ENCODE measurements at places on chromosomes 11 and 22. TPM values are rescaled to one million over a fixed set of nuclear protein-coding genes. Genes with fewer than 3 reads are reported as not detected.

DNA sequence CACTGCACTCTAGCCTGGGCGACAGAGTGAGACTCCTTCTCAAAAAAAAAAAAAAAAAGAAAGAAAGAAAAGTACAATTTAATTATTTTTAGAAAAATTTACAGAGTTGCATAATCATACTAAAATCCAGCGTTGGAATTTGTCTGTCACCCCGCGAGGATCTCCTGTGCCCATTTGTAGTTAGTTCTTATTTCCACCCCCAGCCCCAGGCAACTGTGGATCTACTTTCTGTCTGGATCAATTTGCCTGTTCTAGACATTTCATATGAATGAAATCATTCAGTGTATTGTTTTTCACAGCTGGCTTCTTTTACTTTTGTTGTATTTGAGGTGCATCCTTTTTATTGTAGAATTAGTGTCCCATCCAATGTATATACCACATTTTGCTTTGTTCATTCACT, 102.6 kb upstream of the RASSF10 start:
- DNase-seq, result no peak

GRCh38 chr11:15613789-15614188, 499.1 kb downstream of the INSC start:
- no peak for DNase-seq

GRCh38 chr11:19738124-19738523, 25.5 kb downstream of the NAV2 start:
- no peak for DNase-seq

- DNase-seq, result no peak
Measured at GRCh38 chr22:32218470-32218869, 13.6 kb upstream of the RFPL2 start.

DNA sequence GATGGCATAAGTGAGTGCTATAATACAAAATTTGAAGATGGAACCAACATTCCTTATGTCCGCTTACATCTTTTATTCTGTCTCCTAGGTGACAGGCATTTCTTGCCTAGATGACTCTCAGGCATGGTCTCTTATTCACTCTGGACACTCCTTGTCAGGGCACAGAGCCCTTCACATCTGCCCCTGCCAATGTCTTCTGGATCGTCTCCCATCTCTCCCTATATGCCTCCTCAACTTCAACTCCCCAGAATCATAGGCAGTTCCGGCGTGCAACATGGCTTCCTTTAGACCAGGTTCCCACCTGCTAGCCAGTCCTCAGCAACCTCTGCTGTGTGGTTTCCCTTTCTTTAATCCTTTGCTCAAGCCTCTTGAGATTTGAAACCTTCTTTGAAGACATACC, 300.9 kb downstream of the TENM4 start:
- DNase-seq, result no peak

GRCh38 chr11:37812281-37812880, 1214.3 kb upstream of the RAG2 start:
- no peak for DNase-seq

DNA sequence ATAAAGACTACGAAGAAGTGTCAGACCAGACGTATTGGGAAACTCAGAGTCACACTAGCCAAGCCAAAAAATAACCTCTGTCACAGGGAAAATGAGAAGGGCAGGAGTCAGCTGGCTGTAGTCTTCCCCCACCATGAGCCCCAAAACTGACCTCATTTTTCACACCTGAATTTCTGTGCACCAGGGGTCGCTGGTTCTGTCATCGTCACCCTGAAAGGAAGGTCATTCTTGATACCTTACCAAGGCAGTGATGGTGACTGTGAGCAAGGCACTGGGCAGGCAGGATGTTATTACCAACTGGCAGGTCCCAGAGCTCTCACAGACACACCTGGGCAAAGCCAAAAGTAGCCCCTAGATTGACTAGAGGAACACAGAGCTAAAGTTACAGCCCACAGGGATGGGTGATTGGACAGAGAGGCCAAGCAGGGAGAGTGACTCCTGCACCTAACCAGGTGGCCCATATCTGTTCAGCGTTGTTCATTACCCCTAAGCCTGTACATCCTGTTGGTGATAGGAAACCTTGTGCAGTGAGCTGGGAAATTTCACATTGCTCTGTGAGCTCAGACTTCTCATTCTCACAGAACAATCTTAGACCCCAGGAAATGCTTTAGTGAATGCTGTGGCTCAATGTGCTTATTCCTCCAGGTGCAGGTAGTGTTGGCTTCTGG, 32.3 kb upstream of the OR56A1 start:
- no peak for DNase-seq

DNA sequence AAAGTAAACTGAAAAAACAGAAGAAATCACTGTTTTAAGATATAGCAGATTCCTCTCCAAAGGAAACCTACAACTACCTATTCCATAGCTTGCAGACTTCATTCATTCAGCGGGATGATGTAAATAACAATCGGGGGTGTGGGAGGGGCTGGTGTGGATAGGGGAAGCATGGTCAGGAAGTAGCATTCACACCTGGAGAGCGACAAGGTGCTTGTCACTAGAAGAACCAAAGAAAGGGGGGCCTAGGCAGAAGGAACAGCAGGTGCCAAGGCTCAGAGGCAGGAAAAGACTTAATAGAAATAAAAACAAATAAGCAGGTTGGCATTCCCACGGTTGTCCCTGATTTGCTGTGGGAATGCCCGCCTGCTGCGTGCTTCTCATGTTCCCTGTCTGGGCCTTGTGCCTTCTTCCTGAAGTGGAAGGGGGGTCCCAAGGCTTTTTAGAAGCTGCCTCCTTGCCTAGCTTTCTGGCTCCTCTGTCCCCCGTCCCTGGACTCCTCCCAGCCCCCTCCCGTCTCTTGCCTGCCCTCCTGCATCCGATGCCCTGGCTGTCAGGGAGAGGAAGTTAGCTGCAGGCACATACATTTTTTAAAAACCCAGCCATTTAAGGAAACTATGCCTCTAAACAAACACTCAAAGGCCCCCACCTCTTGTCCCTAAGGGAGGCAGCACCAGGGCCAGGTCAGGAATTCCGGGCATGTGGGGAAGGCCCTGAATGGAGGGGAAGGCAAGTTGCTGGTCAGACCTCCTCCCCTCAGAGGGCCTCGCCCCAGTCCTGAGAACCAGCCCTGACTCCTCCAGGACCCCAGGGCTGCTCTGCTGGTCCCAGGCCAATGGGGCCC, 54.7 kb upstream of the PRDM11 start:
- no peak for DNase-seq

- DNase-seq, result no peak
Measured at GRCh38 chr22:20508815-20509271, 1.4 kb downstream of the MED15 start.

- DNase-seq, result no peak
Measured at GRCh38 chr22:33906475-33906874, 13.8 kb downstream of the LARGE1 start.

DNA sequence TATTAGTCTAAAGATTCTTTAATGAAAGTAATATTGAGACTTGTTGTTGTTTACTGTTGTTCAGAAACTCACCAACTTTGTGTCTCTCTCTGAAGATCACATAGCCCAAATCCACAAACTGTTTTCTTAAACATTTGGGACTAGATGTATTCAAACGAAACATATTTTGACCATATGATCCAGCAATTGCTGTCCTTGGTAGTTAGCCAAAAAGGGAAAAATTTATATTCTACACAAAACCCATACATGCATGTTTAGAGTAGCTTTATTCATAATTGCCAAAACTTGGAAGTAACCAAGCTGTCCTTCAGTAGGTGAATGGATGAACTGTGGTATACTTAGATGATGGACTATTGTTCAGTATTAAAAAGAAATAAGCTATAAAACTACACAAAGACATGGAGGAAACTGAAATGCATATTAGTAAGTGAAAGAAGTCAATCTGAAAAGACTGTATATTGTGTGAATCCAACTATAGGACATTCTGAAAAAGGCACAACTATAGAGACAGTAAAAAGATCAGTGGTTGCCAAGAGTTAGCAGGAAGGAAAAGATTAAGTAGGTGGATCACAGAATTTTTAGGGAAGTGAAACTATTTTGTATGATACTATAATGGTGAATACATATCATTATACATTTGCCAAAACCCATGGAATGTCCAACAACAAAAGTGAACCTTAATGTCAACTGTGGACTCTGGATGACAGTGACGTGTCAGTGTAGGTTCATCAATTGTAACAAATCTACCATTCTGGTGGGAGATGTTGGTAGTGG, 442.9 kb downstream of the INSC start:
- no peak for DNase-seq

The PPP6R2 gene
- 21.1 TPM for total RNA-seq

The TENM4 gene
- 6.8 TPM for total RNA-seq

The CBLIF gene
- not detected for total RNA-seq

The PDE3B gene
- 14.1 TPM for total RNA-seq

The MAJIN gene
- 0.47 TPM for total RNA-seq

The ROBO4 gene
- 4.3 TPM for total RNA-seq

Measured in pancreas (tissue), 10 donors.